ENCODE measurements at places on chromosomes 16 and 17. TPM values are rescaled to one million over a fixed set of nuclear protein-coding genes. Genes with fewer than 3 reads are reported as not detected.

GRCh38 chr16:57260294-57260929 lies 15.4 kb downstream of the ARL2BP start:
- H3K4me1 ChIP-seq: peaks cover 16% of the 10 kb centered on the region
- H3K27me3 ChIP-seq: no peaks in the 10 kb centered on the region
- H3K36me3 ChIP-seq: no peaks in the 10 kb centered on the region

DNA sequence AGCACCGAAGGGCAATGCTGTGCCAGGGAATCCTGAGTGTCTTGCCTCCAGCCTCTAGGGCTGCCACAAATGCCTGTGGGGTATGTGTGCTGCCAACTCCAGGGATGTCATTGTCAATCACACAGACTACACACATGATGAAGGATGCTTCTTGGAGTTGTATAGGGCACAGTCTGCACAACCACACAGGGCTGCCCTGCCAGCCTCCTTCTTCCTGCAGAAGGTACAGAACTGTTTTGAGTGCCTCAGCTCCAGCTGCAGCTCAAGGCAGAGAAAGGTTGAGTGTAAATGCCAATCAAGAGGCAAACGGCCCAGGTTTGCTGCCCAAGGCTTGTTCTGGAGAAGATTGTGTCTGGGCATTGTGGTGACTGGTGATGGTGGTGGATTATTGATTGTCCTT lies 15.6 kb downstream of the SCNN1B start:
- no peak for DNase-seq
- no peak overlapping the region for H3K27ac ChIP-seq
- no peaks in the 10 kb centered on the region for H3K36me3 ChIP-seq
- no peak overlapping the region for H3K4me3 ChIP-seq
- H3K27me3 ChIP-seq: no peaks in the 10 kb centered on the region

DNA sequence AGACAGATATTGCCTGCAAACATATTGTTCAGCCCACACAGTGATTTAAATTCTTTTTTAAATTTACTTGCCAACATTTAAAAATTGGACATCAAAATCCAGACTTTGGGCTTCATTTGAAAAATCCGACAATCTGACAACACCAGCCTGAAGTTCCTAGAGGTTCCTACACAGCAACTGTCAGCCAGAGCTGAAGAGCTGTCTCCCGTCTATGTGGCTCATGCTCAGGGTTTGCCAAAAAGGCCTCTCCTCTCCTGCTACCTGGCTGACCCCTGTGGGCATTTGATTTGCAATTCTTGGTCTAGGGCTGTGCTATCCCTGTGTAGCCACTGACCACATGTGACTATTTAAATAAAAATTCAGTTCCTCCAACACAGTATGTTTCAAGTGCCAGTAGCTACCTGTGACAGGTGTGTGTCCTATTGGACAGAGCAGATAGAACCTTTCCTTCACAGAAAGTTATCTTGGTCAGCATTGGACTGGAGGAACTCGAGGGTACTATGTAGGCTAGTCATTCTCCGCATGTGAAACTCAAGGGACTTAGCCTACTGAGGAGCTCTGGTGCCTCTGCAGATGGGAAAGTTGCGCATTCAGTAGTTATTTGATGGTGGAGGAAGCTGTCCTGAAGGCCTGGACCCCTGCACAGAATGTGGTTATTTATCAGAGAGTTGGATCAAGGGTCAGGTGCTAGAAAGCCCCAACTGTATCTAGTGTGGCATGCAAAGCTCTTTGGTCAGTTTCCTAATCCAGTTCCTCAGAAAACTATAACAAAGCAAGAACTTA lies 2.7 kb downstream of the LYRM1 start:
- H3K4me1 ChIP-seq: peaks cover 32% of the 10 kb centered on the region
- H3K4me3 ChIP-seq: no peak overlapping the region

Gene CCL14
- not detected for total RNA-seq

DNA sequence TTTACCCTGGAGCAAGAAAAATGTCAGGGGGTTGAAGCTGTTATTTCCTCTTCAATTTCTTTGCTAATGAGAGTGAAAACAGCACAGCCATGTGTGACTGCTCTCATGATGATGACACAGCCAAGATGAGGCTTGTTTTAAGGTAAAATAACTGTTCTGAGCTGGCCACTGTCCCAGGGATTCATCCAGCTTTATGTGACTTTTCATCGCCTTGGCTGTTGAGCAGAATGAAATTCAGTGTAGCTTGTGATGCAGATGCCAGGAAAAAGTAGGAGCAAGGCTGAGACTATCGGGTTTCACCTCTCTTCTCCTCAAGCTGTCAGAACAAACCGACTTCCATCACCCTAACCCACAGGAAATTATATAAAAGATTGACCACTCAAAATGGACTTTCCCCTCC lies 361.8 kb upstream of the CDH5 start:
- no peak for DNase-seq
- H3K27ac ChIP-seq: no peak overlapping the region
- no peaks in the 10 kb centered on the region for H3K27me3 ChIP-seq
- H3K36me3 ChIP-seq: no peaks in the 10 kb centered on the region

GRCh38 chr16:1863681-1864460 lies 8.1 kb downstream of the MEIOB start:
- no peaks in the 10 kb centered on the region for H3K36me3 ChIP-seq
- no peak overlapping the region for H3K27ac ChIP-seq
- H3K27me3 ChIP-seq: peaks cover 73% of the 10 kb centered on the region
- no peaks in the 10 kb centered on the region for H3K4me1 ChIP-seq
- peak; percentile 38 for DNase-seq

Gene PRR35
- not detected for total RNA-seq

Gene MYH13
- total RNA-seq: not detected

- no peak overlapping the region for H3K4me3 ChIP-seq
- H3K27ac ChIP-seq: no peak overlapping the region
- H3K4me1 ChIP-seq: peaks cover 20% of the 10 kb centered on the region
- DNase-seq: no peak
- peaks cover 5% of the 10 kb centered on the region for H3K36me3 ChIP-seq
Observed at GRCh38 chr16:64541621-64542020, 580.2 kb downstream of the CDH11 start.

- H3K27me3 ChIP-seq: no peaks in the 10 kb centered on the region
- no peak overlapping the region for H3K27ac ChIP-seq
- H3K36me3 ChIP-seq: no peaks in the 10 kb centered on the region
Observed at GRCh38 chr17:42277342-42277712, 1.1 kb upstream of the STAT5B start.

DNA sequence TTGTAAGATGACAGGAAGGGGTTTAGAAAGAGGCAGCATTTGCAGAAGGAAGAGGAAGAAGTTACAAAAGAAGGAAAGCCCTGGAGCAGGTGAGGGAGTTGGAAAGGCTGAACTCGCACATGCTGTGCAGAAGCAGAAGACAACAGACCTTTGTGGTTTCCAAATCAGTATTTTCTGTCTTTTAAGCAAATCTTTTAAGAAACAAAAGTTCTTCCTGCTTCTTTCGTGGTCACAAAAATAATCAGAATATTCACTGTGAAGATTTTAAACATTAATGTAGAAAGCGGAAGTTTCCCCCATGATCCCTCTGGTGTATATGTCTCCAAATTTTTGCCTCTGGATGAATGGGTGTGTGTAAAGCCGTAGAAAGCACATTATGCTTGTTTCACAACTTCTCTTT lies 25.8 kb downstream of the ZNRF1 start:
- H3K27ac ChIP-seq: peak overlapping the region; percentile 49
- H3K27me3 ChIP-seq: no peaks in the 10 kb centered on the region
- DNase-seq: no peak
- peaks cover 3% of the 10 kb centered on the region for H3K36me3 ChIP-seq
- no peaks in the 10 kb centered on the region for H3K4me1 ChIP-seq
- H3K4me3 ChIP-seq: no peak overlapping the region

Gene FKBP10
- total RNA-seq: 231 TPM

GRCh38 chr17:82300228-82300627 lies 17.2 kb downstream of the CD7 start:
- no peak overlapping the region for H3K4me3 ChIP-seq
- no peak for DNase-seq

GRCh38 chr16:48271728-48272127 lies 24.4 kb upstream of the ABCC11 start:
- no peaks in the 10 kb centered on the region for H3K27me3 ChIP-seq
- H3K27ac ChIP-seq: no peak overlapping the region
- H3K4me3 ChIP-seq: no peak overlapping the region

Gene ZFP3
- 0.34 TPM for total RNA-seq

Gene FBXO39
- total RNA-seq: not detected

Measured in neural progenitor cell (in vitro differentiated cells).